ENCODE measurements at places on chromosomes 16 and 17. TPM values are rescaled to one million over a fixed set of nuclear protein-coding genes. Genes with fewer than 3 reads are reported as not detected.

Gene JPT1
- 227 TPM for total RNA-seq

Gene DPEP3
- not detected for total RNA-seq

Gene ZNF18
- 6.2 TPM for total RNA-seq

Gene CD300LG
- not detected for total RNA-seq

Gene CSF3
- total RNA-seq, result not detected

Gene MYH11
- total RNA-seq, result 770 TPM

Gene COX6A2
- total RNA-seq, result not detected

Gene KRTAP4-9
- not detected for total RNA-seq

Gene CDIPT
- total RNA-seq, result 58.1 TPM

Gene MAFG
- 16.0 TPM for total RNA-seq

Gene PLLP
- total RNA-seq, result 11.6 TPM

Gene KRTAP2-3
- not detected for total RNA-seq

Gene DHODH
- 9.4 TPM for total RNA-seq

Gene TBC1D3L
- 14.8 TPM for total RNA-seq

Gene EVPLL
- 0.25 TPM for total RNA-seq
